ENCODE measurements at places on chromosomes 2 and 18. TPM values are rescaled to one million over a fixed set of nuclear protein-coding genes. Genes with fewer than 3 reads are reported as not detected.

Gene SP9
- 1.5 TPM for total RNA-seq

Gene PPP1R1C
- 16.4 TPM for total RNA-seq

Gene CCBE1
- total RNA-seq: 2.6 TPM

Gene NPHP1
- total RNA-seq: 24.5 TPM

Gene CPLX4
- total RNA-seq: 0.31 TPM

Gene ZNF396
- 7.3 TPM for total RNA-seq

Gene C18orf54
- 11.7 TPM for total RNA-seq

Gene REEP1
- total RNA-seq: 342 TPM

Gene GPR45
- total RNA-seq: not detected

Gene CNTNAP5
- 0.31 TPM for total RNA-seq

Gene PELI1
- total RNA-seq: 40.9 TPM

Gene APOB
- total RNA-seq: 0.39 TPM

Gene SPATA3
- 18.6 TPM for total RNA-seq

Gene SKOR2
- 0.43 TPM for total RNA-seq
